Aorta (tissue), 5 donors: ENCODE measurements at places on chromosomes 7 and 10. TPM values are rescaled to one million over a fixed set of nuclear protein-coding genes. Genes with fewer than 3 reads are reported as not detected.

VWC2 gene
- polyA plus RNA-seq = 0.03 TPM

CELF2 gene
- 10.9 TPM for polyA plus RNA-seq

ZPBP gene
- polyA plus RNA-seq = not detected

HEPACAM2 gene
- 2.9 TPM for polyA plus RNA-seq

LRRC61 gene
- polyA plus RNA-seq = 0.15 TPM

FAM180A gene
- 4.5 TPM for polyA plus RNA-seq

RET gene
- not detected for polyA plus RNA-seq

AS3MT gene
- 4.1 TPM for polyA plus RNA-seq
